HL-60 (cell line): ENCODE measurements at places on chromosomes 2 and 18.

DNA sequence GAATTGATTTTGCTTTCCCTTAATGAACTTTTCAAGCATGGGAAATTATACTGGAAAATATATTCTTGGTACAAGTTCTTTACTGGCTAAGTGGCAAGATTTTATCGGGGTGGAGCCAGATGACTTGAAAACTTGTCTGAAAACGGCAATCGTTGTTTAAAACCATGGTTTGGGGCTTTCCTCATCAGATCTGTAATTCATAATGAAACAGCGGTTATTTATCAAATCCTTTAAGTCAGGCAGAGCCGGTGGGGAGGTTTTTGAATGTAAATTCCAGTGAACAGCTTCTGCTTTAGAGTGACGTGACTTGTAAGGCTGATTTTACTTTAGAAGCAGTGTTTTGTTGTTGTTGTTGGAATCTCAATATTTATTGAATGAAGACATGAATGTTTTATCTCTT is 2.6 kb downstream of the SEC11C start:
- DNase-seq: no peak

DNA sequence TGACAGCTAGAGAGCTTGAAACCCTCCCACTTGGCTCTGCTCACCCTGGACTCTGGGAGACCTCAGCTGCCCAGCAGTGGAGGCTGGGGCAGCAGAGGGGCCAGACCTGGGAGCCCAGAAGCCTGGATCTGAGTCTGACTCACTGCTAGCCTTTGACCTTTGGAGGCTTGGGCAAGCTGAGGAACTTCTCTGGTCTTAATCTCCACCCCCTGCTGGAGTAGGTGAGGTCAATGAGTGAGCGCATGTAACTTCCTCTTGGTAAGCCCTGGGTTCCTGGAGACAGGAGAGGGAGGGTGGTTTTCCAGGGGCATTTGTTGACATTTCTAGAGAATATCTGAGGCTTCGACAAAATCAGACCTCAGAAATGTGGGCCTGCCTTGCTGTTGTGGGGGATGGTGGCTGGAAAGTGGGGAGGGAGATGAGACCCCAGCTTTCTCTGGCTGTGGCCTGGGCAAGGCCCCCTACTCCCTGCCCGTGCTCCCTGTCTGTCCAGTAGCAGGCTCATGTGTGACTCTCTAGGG is 73.0 kb upstream of the YWHAQ start:
- DNase-seq: peak; percentile 43

DNA sequence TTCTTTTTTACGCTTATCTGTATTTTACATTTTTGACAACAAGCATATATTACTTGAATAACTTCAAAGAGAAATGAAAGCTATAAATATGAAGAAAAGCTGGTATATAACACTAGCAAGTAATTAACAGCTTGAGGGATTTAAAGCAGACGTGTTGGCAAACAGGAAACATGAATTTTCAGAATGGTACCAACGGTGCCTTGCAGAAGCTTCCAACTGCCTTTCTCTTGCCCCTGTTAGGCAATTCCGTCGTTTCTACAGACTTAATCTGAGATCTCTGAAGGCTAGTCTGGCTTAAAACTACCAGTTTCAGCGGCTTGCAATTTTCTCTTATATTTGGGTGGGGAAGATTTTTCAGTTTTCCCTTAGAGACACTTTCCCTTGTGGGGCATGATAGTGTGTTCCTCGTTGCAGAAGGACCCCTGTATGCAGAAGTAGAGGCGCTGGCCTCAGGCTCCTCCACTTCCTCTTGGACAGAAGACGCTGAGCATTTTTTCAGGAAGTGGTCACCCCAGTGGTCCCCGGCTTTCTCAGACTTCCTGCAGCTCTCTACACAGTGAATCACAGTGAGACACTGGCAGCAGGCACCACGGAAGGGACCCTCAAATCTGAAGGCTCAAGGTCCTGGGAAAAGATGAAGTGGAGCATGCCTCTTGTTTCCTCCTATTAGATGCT is 56.2 kb upstream of the SLC16A14 start:
- DNase-seq: peak; percentile 95

DNA sequence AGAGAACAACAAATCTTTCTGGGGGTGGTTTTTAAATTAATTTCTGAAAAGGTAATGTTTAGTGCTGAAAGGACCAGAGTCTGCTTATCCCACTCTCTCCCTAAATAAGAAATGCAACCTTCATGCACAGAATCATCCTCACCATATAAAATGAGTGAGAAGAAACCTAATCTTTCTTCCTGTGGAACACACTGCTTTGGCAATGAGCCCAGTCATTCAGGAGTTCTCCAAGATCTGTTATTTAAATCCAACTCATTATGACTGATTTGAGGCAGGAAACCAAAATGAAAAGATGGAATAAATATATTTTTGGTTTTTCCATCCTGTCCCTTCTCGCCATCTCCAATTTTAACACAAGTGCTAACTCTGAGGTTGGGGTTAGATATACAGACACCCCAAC is 228.3 kb downstream of the SRBD1 start:
- DNase-seq: no peak

- DNase-seq: peak; percentile 66
These were observed 93.1 kb downstream of the PIK3C3 start for GRCh38 chr18:42048158-42048557.

- DNase-seq: no peak
These were observed 48.5 kb upstream of the CAB39 start for GRCh38 chr2:230664128-230664527.

DNA sequence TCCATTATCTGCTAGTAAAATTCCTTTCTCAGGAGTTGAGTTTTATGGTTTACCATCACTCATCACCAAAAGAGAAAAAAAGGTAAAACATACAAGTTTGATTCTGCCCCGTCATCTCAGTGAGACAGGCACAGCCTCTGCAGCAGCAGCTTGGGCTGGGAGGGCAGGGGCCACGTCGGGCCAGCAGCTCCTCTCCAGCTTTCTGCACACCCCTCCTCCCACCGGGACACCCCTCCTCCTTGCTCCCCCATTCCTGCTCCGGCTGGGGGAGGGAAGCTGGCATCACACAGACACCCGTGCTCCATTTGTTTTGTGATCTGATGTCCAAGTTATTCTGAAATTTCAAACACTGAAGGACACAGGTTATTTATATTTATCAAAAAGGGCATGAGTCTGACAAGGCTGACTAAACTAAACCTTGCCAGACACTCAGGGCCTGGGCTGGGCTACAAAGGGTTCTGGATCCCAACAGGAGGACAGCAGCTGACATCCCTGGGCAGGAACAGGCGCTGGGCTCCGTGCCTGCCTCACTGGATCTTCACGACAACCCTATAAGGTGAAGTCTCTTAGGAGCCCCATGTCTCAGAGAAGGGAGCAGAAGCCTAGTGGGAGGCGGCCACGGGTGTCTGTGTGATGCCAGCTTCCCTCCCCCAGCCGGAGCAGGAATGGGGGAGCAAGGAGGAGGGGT is 71.4 kb downstream of the HDAC4 start:
- DNase-seq: no peak

- DNase-seq: no peak
These were observed 53.0 kb downstream of the GRB14 start for GRCh38 chr2:164568317-164568716.

DNA sequence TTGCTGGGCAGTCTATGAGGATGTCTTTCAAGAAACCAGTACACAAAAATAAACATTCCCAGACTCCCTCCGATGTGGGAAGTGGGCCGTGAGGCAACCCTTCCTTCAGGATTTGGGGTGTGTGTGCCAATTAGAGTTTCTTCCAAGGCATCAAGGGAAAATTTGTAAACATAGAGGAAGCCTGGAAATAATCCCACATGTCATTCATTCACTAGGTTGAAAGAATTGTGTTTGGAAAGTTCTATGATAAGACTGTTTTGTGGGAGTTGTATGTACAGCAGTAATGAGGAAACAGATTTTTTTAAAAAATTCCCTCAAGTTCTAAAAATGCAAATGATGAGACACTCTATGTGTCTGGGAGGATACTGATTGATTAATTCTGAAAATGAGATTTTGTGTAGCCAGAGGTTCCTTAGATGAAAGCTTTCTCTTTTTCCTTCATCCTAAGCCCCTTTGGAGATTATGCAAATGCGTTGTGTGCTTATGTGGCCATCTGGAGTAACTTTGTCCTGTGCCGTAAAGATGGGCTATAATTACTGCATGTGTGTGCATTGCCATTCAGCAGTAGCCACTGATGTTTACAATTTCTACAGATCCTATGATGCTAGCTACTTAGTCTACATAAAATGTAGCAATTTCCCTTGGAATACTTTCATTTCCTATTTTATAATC is 107.8 kb upstream of the TPO start:
- DNase-seq: no peak

GRCh38 chr2:196291873-196292800 is 120.8 kb upstream of the STK17B start:
- no peak for DNase-seq
